Renal cortex interstitium (tissue), 15 donors: ENCODE measurements at places on chromosomes 2 and 18. TPM values are rescaled to one million over a fixed set of nuclear protein-coding genes. Genes with fewer than 3 reads are reported as not detected.

Gene DYSF
- polyA plus RNA-seq: 20.0 TPM

DNA sequence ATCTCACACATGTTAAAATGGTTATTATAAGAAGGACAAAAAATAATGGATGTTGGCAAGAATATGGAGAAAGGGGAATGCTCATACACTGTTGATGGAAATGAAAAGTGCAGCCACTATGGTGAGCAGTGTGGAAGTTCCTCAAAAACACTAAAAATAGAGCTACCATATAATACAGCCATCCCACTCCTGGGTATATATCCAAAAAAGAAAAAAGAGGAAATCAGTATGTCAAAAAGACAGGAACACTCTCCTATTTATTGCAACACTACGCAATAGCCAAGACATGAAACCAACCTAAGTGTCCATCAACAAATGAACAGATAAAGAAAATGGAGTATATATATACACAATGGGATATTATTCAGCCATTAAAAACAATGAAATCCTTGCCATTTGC is 642.6 kb downstream of the RNF144A start:
- no peak for DNase-seq

DNA sequence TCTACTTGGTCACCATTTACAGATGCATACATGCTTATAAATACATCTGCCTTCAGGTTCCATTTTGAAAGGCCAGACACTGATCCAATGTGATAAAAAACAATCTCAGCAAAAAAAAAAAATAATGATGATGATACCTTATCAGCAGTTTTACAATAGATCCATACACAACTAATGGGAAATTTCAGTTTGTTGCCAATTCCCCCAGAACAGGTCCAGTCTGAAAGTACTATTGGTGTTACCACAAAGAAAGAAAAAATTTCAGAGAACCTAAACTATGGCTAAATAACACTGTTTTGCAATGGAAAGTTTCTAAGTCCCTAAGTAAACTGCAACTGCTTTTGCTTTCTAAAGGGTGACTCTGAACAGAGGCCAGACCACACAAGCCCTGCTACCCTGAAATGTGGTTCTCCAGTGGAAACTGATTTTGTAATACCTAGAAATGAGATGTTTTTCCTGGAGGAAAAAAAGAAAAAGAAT is 54.1 kb downstream of the LPIN2 start:
- DNase-seq: no peak

DNA sequence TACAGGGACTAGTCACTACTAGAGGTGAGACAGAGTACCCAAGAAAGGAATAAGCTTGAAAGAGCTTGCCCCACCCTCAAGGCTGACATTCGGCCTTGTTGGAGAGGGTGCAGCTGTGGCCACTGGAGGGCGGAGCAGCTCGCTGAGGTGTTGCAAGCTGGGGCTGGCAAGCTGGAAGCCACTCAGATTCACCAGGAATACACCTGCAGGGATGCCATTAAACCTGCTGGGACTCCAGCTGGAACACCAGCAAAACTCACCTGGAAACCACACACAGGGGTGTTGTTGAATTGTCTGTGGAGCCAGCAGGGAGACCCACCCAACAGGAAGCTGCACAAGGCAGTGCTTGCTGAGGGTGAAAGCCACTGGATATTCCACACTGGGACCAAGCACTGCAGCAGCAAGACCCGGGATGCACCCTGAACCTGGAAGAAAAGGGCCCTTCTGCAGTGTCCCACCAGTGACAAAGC is 26.1 kb downstream of the KCTD18 start:
- no peak for DNase-seq

Gene GPR55
- 0.30 TPM for polyA plus RNA-seq

DNA sequence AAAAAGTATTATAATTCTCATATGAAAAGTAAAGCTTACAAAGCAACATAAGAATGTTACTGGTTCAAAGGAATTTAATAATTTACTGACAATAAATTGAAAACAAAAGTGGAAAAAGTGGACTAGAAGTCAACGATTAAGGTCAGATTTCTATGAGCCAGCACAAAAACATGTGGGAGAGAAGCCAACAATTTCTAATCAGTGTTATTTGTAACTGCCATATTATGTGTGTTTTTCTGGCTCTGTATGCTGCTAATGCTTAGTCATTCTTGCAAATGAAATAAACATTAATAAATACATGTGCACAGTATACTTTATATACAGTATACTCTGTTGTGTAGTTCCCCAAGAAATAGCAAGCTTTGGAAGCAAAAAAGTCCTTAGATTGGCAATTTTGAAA is 301.3 kb upstream of the RGPD4 start:
- no peak for DNase-seq

Gene LYPD1
- polyA plus RNA-seq: 94.4 TPM

- peak; percentile 73 for DNase-seq
Measured at GRCh38 chr2:218979846-218980734, 4.9 kb downstream of the FEV start.

Gene FBXO41
- polyA plus RNA-seq: 1.8 TPM

DNA sequence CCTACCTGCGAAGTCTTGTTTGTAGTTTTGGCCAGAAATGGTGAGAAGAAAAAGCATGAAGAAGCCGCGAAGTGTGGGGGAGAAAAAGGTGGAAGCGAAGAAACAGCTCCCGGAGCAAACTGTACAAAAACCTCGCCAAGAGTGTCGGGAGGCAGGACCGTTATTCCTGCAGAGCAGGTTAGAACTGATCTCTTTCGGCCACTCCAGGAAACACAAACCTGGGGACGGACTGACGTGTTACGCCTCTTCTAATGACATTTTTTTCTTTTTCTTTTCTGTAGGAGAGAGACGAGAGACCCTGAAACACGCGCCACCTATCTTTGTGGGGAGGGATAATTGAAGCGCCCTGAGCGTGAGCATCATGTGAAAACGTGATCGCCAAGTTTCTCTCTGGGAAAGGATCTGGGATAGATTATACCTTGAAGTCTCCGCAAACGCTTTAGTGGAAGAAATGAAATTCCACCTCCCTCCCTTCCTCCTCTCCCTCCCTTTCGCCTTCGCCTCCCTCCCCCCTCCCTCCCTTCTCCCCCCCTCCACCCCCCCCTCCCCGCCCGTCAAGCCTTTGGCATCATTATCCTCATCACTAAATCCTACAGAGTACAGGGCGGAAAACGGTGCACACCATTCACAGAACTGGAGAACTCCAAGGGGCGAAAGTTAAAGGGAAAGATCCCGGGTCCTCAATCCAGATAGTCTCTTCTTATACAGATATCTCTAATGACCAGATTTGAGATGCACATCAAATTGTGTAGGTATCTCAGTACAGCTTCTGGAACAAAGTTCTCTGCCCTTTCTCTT is at the start of gene ZEB2:
Gene ZEB2 (minus strand): TSS at position 186 of the 798 bp plus-strand sequence. CDS start 2,769 bp downstream, outside the sequence.
- no peak for DNase-seq

- no peak for DNase-seq
Measured at GRCh38 chr2:51014759-51015158, 17.2 kb downstream of the NRXN1 start.

Gene PUM2
- polyA plus RNA-seq: 99.2 TPM

Gene PLGLB1
- 20.2 TPM for polyA plus RNA-seq

Gene ARHGAP15
- polyA plus RNA-seq: 3.3 TPM

DNA sequence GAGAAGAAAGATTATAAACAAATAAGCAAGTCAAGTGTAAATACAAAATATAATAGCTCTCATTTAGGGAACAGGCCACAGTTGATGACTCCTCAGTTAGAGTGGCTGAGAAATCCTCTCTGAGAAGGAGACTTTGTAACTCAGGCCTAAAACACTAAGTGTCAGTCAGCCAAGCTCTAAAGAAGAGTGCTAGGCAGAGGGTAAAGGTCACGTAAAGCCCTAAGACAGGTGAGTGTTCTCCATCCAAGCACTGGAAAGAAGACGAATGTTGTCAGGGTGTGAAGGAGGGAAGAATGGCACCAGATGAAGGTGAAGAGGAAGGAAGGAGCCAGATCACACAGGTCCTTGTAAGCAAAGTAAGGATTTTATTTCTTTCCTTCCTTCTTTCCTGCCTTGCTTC is 24.3 kb downstream of the ERMN start:
- no peak for DNase-seq

Gene MOGAT1
- polyA plus RNA-seq: 0.24 TPM

DNA sequence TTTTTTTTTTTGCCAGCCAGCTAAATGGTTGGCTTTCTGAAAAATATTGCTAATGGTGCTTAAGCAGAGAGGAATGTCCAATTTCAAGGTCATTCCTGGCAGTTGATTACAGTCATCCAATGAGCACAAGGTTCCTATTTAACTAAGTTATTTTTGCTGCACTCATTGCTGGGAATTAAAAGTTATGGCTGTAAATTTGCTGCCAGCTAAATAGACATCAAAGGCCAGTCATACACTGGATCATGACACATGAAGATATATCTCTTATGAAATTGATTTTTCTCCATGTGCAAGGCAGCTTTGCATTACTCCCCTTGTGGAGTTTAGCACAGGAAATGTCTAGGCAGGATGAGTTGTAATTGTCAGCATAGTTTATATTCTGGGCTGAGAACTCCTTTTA is 1898.4 kb upstream of the CELF4 start:
- no peak for DNase-seq

Gene GBX2
- polyA plus RNA-seq: 0.70 TPM

DNA sequence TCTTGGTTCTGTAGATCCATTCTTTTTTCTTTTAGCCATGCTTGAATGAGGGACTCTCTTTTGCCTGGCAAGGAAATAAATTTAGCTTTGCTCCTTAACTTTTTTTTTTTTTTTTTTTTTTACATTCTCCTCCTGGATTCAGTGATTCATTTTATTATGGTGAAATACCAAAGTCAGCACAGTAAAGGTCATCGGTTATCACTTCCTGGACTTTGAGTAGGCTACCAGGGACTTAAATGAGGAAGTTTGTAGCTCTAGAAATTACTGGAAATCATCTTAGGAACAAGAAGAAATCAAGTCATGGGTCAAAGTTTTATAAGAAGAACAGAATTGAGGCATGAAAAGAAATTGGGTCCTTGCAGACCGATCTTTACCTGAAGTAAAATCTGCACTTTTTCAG is 75.0 kb downstream of the SOCS6 start:
- no peak for DNase-seq
